Mucosa of gallbladder (tissue), 1 donor: ENCODE measurements at places on chromosomes 1 and 21. TPM values are rescaled to one million over a fixed set of nuclear protein-coding genes. Genes with fewer than 3 reads are reported as not detected.

The THEM5 gene
- total RNA-seq: not detected

The RHBDL2 gene
- total RNA-seq: 5.6 TPM

The ATPAF1 gene
- 60.5 TPM for total RNA-seq

The S100A12 gene
- 0.75 TPM for total RNA-seq

The LENEP gene
- total RNA-seq: not detected

The GPR25 gene
- 0.66 TPM for total RNA-seq

The SLC30A1 gene
- total RNA-seq: 28.1 TPM

The CDC42BPA gene
- total RNA-seq: 54.7 TPM

The GSTM1 gene
- total RNA-seq: 0.40 TPM

The EPHA2 gene
- 37.2 TPM for total RNA-seq

The FAM3B gene
- total RNA-seq: 43.1 TPM

The FNDC5 gene
- 8.4 TPM for total RNA-seq

The FGR gene
- 7.6 TPM for total RNA-seq

The SLC25A33 gene
- 4.5 TPM for total RNA-seq

The C1orf167 gene
- total RNA-seq: 0.29 TPM

The FAM177B gene
- total RNA-seq: 36.8 TPM

The STX12 gene
- 78.8 TPM for total RNA-seq

The PTCH2 gene
- total RNA-seq: 1.9 TPM

The TRIM17 gene
- 0.23 TPM for total RNA-seq

The C1QA gene
- total RNA-seq: 164 TPM

The SNRPE gene
- total RNA-seq: 57.7 TPM

The RPE65 gene
- total RNA-seq: not detected

The VANGL2 gene
- total RNA-seq: 6.5 TPM

The RGS16 gene
- 5.8 TPM for total RNA-seq

The LCE3E gene
- total RNA-seq: not detected

The SLAMF9 gene
- total RNA-seq: not detected

The HSF2BP gene
- total RNA-seq: 0.26 TPM

The TTC34 gene
- total RNA-seq: 1.4 TPM

The OR2L3 gene
- total RNA-seq: not detected

The UMODL1 gene
- total RNA-seq: not detected

The CROCC gene
- 33.0 TPM for total RNA-seq

The CDCA8 gene
- total RNA-seq: 2.5 TPM

The TRIM58 gene
- total RNA-seq: 0.66 TPM

The FOXJ3 gene
- 39.4 TPM for total RNA-seq

The CADM3 gene
- 5.2 TPM for total RNA-seq

The NEGR1 gene
- total RNA-seq: 26.9 TPM

The MXRA8 gene
- total RNA-seq: 73.1 TPM

The NUP210L gene
- 0.06 TPM for total RNA-seq

The MYOG gene
- not detected for total RNA-seq

The FAM20B gene
- 69.9 TPM for total RNA-seq

The STUM gene
- total RNA-seq: 0.86 TPM

The LRRC42 gene
- 25.7 TPM for total RNA-seq

The ERMAP gene
- total RNA-seq: 16.6 TPM

The MATN1 gene
- 0.12 TPM for total RNA-seq

The C1orf198 gene
- total RNA-seq: 152 TPM

The IL22RA1 gene
- total RNA-seq: 11.6 TPM

The HMGB4 gene
- total RNA-seq: not detected

The LCE2B gene
- total RNA-seq: not detected

The GPR52 gene
- 1.3 TPM for total RNA-seq

The GREM2 gene
- total RNA-seq: 52.2 TPM

The NCAM2 gene
- 1.8 TPM for total RNA-seq

The UQCRH gene
- total RNA-seq: 240 TPM

The WDTC1 gene
- 52.6 TPM for total RNA-seq

The DRAXIN gene
- total RNA-seq: 0.12 TPM

The CDC73 gene
- 54.6 TPM for total RNA-seq

The KLHDC8A gene
- 2.2 TPM for total RNA-seq
